ENCODE measurements at places on chromosomes 12 and 14. TPM values are rescaled to one million over a fixed set of nuclear protein-coding genes. Genes with fewer than 3 reads are reported as not detected.

Gene NKX2-1
- not detected for total RNA-seq

Gene SLC10A1
- not detected for total RNA-seq

Gene CNTN1
- total RNA-seq: 0.46 TPM

Gene HOXC10
- not detected for total RNA-seq

DNA sequence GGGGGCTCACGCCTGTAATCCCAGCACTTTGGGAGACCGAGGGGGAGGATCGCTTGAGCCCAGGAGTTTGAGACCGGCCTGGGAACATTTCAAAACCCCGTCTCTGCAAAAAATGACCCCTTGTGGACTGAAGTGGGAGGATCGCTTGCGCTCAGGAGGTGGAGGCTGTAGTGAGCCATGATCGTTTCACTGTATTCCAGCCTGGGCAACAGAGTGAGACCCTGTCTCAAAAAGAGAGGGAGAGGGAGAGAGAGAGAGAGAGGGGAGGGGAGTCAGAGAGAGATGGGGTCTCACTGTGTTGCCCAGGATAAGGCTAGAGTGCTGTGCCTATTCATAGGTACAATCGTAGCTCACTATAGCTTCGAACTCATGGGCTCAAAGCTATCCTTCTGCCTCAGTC is 2.8 kb downstream of the FGD4 start:
- no peak for DNase-seq

DNA sequence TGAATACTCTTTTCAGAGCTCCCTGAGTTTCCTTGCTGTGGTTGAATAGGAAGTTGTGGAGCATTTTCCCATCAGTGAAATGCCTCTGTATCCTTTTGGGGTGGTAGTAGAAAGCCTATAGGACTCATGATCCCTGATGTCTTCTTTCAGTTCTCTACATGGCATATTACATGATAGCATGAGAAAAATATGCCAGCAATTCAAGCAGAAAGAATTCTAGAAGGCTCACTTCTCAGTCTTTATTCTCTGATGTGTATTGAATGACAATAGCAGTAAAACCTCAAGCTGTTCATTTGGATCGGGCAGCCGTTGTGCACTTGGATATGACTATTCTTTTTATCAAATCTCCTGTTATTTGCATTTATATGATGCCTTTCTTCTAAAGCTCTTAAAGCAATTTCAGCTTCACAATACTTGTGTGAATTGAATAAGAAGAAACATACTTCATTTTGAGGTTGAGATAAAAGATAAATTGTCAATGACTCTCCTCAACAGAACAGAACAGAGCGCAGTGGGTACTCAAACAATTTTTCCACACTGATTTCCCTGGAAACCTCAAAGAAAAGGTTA is 251.5 kb upstream of the FBXO33 start:
- no peak for DNase-seq
